ENCODE measurements at places on chromosomes 16 and 17.

DNA sequence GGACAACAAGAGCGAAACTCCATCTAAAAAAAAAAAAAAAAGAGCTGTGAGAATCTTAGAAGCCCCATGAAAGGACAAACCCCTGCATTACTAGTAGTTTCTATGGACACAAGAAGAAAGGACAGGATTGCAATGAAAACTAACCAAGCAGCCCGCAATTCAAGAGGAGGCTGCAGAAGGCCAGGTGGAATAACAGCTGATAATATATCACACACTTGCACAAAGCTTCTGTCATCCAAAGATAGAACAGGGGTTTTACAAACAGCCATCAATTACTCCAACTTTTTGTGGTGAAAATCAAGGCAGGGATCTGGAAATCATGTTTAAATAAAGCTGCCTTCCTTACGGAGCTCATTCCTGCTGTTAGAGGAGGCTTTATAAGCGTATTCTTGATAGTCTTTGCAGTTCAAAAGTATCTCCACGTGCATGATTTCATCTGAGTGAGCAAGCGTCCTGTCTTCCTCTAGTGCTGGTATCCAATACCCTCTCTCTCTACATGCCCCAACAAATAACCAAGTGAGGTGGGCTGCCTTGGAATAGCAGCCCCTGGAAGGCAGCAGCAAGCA is 23.1 kb upstream of the TMEM94 start:
- DNase-seq, result no peak

- DNase-seq, result no peak
Measured at GRCh38 chr17:31562376-31562840, 170.9 kb downstream of the RAB11FIP4 start.

DNA sequence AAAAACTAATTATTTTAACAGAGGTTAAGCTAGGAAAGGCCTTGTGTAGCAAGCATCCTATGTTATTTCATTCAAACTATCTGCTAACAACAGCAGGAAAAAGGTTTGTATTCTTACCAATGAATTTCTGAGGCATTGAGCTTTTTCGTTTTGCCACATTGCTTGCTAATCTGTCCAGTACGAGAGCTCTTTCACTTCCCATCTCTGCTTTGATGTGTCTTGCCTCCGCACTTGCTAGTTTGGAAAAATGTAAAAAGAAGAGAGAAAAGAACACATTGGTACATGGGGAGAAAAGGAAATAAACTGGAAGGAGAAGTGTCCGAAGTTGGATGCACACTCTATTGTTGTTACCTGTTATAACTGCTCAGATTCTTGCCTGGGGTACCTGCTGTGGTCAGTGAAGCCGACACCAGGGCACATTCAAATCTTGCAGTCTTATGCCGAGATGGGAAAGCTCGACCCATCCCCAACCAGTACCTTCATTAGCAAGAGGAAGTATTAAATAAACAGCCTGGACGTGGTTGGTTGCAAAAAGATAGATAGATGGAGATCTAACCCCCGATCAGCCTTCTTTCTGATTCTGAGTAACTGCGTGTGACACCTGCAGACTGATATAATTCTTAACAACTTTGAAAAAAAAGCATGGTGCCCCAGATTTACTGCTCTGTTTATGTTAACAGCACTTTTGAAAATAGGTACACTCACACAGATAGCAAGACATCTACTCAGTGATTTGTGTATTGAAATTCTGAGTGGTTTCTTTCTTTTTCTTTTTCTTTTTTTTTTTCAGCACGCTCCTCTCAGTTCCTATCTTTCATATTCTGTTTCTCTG is 40.0 kb downstream of the GRB7 start:
- no peak for DNase-seq

DNA sequence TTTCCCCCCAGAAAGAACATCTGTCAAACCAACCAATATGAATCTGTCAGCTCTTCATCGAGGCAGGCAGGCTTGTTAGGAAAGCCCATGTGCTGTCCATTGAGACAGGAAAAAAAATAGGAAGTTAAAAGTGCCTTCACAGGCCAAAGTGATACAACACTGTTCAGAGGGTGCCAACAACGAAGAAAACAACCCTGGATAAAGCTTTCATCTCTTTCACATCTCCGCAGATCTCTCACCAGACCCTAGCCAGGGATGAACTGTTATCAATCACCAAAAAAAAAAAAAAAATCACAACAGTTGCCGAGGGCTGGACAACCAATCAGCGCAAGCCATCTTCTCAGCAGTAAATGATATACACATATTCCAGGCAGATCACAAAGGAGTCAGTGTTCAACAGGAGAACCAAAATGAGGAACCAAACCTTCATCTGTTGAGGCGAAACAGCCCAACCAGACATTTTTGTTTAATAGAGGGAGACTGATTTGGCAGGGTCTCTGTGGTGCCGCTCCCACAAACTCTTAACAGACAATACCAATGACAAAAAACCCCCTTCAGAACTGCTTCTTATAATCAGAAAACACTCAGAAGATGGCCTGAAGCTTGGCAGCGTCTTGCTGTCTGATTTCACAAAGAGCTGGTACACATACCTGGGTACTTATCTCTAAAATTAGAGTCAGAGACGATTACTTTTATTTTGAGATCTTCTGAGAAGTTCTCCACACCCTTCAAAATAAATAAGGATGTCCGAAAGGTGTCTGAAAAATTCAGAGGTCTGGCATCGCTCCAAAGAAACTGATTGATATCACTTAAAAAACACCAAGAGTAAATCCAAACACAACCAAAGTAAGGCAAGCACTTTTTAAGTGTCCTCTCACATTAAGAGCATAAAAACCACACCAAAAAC is 1.8 kb downstream of the MAP3K14 start:
- DNase-seq, result no peak

GRCh38 chr17:66727634-66728570 is 107.0 kb upstream of the CACNG5 start:
- no peak for DNase-seq

DNA sequence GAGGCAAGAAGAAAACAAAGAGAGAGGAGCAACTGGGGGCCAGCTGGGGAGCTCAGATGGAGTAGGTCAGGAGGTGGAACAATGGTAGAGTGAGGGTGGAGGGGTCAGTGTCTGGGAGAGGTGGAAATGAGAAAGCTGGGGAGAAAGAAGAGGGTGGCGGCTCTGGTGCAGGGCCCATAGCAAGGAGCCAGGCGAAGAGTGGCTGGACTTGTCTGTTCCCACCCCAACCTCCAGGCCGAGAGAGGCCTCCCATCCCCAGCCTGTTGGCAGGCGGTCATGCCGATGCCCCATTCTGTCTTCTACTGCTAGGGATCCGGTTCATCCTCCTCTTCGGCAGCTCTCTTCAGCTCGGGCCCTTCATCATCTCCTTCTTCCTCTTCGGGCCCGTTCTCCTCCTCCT is 31.3 kb downstream of the AP1G1 start:
- no peak for DNase-seq

DNA sequence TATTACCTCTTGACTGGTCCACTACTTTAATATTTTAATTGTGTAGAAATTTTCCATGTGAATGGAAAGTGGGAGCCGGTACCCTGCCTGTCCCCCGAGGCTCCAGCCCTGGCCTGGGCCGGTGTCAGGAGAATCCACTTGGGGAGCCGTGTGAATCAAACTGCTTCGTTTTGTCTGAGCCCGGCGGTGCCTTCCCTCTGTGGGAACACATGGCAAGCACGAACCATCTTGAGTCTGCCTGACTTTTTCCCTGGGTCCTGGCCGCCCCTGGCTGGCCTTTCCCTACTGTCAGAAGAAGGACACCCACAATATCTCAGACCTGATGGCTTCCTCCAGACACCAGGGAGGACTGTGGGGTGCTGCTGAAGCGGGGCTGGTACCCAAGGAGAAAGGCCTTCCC is 12.4 kb upstream of the MYO15B start:
- no peak for DNase-seq

- no peak for DNase-seq
Measured at GRCh38 chr17:266701-267667, 85.5 kb upstream of the DOC2B start.

GRCh38 chr17:72659811-72660210 is 432.7 kb downstream of the SLC39A11 start:
- no peak for DNase-seq

- DNase-seq, result no peak
Measured at GRCh38 chr16:5895137-5895536, 797.5 kb upstream of the EEF2KMT start.

DNA sequence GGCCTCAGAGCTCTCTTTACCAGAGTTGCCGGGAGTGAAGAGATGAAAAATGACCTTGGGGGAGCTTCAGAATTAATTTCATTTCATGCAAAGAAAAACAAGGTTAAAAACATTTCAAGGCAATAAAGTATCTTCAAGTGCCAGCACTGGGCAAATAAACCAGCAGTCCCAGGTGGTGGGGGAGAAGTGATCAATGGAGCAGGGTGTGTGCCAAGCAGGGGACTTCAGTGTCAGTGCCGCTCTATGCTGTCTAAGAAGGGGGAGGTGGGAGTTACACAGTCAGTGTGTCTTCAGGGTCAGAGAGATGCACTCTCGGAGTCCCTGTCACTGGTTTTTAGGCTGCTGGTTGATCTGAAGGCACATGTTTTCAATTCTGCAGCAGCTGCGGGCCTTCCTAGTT is 57.2 kb upstream of the MGAT5B start:
- no peak for DNase-seq

DNA sequence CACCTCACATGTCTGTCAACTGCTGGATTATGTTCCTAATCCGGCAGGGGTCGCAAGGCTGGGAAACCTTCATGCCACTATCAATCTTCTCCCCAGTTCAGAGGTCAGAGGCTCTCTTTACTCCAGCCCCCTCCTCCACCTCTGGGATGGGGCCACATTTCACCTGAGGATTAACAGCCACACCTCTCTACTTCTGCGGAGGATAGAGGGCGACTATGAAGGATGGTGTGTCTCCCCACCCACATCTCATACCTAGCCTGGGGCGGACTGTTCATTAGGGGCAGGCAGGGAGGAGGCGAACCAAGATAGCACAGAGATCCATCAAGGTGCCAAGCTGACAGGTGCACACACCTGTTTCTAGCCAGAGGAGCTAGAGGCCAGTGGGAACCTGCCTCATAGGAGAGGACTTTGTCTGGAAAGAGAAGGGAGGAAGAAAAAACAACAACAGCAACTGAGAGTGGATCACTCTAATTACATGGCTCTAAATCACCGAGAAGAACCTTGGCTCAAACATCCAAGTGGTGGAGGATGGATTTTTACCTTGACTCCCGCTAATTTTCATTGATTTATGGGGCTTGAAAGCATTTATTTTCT is 41.9 kb upstream of the SKAP1 start:
- no peak for DNase-seq
